ENCODE measurements at places on chromosomes 16 and 17.

- no peak for DNase-seq
Observed at GRCh38 chr17:7393613-7394451, 493 bp downstream of the PLSCR3 start.

- DNase-seq = peak; percentile 92
Observed at GRCh38 chr17:15262291-15263205, 2.6 kb downstream of the PMP22 start.

GRCh38 chr17:75114552-75115314 is 5.0 kb downstream of the ARMC7 start:
- no peak for DNase-seq

- DNase-seq = no peak
Observed at GRCh38 chr17:47288531-47289116, 35.0 kb downstream of the ITGB3 start.

GRCh38 chr16:19660432-19660831 is 57.6 kb downstream of the KNOP1 start:
- DNase-seq = no peak

DNA sequence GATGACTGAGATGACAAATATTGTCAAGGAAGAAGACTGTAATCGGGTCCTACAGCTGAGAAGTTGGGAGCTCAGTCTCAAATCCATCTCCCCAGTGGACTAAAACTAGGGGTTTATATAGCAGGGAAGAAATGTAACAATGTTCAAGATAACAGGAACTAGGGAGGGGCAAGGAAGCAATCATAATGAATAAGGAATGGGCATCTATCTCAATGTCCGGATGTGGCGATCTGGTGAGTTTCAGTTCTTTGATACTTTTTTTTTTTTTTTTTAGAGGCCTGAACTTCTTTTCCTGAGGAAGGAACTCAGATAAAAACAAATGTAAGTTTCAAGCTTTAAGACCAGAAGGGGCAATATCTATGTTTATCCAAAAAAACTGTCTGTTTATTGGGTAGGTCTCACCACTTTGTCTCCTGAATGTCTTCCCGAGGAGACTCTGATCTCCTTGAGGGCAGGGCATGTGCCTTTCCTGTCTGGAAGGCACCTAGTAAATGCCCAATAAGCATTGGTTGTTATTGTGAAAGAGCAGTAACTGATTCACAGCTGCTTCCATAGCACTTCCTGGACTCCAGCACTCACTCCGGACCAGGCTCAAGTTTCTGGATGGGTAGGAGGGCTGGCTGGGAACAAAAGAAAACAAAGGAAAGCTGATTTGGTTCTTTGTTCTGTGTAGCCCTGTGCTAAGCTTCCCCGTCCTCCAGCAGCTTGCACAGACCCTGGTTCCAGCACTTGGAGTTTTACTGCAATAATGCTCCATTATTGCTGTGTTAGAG is 51.9 kb downstream of the MEOX1 start:
- DNase-seq = no peak

DNA sequence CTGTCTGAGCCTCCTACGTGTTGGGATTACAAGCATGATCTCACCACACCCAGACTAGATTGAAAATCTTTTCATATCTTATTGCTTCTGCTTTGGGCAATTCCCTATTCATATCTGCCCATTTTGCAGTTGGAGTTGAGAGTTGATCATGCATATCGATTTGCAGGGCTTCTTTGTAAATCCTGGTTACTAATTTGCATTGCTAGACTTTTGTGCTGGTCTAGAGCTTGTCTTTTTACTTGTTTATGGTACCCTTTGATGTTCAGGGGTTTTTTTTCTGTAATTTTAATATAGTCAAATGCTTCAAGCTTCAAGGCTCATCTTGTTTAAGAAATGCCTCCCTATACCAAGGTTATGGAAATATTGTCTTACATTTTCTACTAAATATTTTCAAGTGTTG is 23.5 kb upstream of the CMIP start:
- no peak for DNase-seq

GRCh38 chr17:77054936-77055335 is 85.8 kb upstream of the SEC14L1 start:
- no peak for DNase-seq

DNA sequence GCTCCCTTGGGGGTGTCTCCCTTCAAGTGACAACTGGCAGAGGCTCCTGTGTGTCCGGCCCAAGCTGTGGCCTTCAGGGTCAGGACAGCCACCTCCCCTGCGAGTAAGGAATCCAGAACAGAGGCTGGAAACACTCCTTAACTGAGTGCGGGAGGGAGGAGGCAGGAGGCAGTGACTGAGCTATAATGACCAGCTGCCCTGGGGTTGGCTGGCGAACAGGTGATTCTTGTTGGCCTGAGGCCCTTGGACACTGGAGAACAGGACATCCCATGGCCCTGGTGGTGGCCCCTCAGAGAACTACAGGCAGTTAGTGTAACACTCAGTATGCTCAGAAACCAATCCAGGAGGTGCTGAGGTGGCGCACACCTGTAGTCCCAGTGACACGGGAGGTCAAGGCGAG is 9.4 kb upstream of the SNAI3 start:
- DNase-seq = no peak

DNA sequence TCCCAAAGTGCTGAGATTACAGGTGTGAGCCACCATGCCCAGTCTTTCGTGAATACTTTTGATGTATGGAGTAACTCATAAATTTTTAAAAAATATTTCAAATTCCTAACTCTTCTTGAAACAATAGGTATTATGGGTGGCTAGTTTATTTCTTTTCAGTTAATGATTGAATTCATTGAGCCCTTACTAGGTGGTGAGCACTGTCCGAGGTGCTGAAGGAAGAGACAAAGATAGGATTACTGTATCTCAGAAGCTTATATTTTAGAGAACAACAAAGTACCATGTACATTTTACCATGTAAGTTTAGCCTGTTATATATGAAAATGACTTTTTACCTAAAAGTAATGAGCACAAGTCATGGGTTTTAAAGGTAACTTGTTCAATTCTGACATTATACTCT is 418.3 kb downstream of the NPIPA7 start:
- no peak for DNase-seq

GRCh38 chr16:57245472-57246113 is 534 bp downstream of the ARL2BP start:
- no peak for DNase-seq

DNA sequence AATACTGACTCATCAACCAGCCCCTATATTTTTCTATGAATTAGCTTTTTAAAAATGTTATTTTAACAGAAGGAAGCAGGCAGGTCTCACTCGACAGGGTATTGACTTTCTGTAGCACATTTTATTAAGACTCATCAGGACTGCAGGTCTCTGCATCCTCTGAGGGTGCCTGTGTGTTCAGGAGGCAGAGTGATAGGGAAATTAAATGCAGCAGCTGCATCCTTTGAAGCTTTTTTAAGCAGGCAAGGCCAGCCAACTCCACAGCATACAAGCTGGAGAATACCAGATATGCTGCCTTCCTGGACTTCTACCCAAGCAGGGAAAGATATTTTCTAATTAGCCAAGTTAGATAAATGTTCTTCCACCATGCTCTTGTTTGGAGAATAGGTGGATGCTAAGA is 124.9 kb downstream of the WSCD1 start:
- DNase-seq = no peak
